Sciatic nerve (tissue), 2 donors: ENCODE measurements at places on chromosomes 5 and 9.

DNA sequence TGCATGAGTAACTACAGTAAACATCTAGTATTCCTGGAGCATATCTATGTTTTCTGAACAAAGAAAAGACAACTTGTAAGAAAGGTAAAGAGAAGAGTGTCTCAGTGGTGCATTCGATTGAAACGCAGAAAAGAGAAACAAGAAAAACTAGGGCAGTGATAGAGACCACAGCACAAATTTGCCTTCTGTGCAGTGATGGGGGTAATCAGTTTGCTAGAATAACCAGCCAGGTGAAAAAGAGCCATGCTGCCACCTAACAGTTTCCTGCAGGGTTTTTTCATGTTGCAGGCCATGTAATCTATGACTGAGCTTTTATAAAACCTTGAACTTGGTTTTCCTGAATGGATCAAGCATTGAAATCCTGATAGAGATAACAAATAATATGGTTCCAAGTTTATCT is 198.4 kb upstream of the MEF2C start:
- no peak for DNase-seq

GRCh38 chr9:105044518-105044917 is 116.6 kb upstream of the ABCA1 start:
- no peak for DNase-seq

GRCh38 chr5:75052192-75053053 is at the start of gene GCNT4:
Gene GCNT4, minus strand, starts transcription at chr5:75052558. Its CDS starts 22,521 bp downstream, at chr5:75030037.
- peak; percentile 66 for DNase-seq

- DNase-seq: no peak
Observed at GRCh38 chr9:19375538-19375937, 4.5 kb downstream of the RPS6 start.

DNA sequence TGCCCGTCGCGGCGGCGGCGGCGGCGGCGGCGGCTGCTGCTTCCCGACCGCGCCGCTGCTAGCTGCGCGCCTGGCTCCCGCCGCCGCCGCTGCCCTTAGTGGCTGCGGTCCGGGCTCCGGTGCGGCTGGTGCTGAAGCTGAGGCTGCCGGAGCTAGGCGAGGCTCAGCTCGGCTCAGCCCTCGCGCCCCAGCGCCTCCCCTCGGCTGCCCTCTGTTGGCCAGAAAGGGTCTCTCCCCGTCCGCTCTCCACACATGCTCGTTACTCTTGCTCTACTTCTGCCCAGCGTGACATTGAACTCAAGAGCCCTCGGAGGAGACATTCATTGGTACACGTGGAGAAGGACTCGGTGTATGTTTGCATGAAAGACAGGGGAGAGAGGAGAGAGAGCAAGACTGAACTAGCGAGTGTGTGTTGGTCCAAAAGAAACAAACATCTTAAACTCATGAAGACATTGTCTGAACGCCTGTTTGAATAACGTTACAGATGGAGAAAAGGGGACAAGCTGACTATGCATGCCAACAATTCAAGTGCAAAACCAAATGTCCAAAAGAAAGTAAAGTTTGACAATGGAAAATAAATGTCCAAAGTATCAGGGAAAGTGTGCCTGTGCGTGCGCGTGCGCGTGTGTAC is at the start of gene HCN1:
Gene HCN1 (minus strand): TSS at position 175 of the 631 bp plus-strand sequence.
- peak; percentile 88 for DNase-seq
